Caudate nucleus (tissue), 63 donors: ENCODE measurements at places on chromosomes 12 and 14.

DNA sequence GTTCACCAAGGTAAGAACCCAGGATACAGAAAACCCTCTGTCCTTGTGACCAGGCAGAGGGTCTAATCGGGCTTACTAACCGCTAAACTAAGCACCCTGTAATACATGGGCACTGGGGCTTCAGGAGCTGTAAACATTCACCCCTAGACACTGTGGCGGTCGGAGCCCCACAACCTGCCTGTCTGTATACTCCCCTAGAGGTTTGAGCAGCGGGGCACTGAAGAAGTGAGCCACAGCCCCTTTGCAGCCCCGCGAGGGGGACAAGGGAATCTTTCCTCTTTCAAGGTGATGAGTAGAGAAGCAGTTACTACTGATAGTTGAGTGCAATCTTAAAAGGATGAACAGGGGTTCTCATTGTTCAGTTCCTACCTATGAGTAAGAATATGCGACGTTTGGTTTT is 397.2 kb downstream of the AEBP2 start:
- DNase-seq, result no peak

DNA sequence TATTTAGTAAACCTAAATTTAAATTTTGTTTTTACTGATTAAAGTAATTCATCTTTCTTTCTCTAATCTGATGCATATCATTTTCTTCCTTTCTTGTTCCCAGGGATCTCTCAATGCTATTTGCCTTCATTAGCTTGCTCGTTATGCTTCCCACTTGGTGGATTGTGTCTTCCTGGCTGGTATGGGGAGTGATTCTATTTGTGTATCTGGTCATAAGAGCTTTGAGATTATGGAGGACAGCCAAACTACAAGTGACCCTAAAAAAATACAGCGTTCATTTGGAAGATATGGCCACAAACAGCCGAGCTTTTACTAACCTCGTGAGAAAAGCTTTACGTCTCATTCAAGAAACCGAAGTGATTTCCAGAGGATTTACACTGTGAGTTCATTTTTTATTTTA is 48.6 kb downstream of the VEZT start:
- DNase-seq, result no peak

GRCh38 chr12:104285740-104286515 is 17.6 kb upstream of the EID3 start:
- DNase-seq, result no peak

DNA sequence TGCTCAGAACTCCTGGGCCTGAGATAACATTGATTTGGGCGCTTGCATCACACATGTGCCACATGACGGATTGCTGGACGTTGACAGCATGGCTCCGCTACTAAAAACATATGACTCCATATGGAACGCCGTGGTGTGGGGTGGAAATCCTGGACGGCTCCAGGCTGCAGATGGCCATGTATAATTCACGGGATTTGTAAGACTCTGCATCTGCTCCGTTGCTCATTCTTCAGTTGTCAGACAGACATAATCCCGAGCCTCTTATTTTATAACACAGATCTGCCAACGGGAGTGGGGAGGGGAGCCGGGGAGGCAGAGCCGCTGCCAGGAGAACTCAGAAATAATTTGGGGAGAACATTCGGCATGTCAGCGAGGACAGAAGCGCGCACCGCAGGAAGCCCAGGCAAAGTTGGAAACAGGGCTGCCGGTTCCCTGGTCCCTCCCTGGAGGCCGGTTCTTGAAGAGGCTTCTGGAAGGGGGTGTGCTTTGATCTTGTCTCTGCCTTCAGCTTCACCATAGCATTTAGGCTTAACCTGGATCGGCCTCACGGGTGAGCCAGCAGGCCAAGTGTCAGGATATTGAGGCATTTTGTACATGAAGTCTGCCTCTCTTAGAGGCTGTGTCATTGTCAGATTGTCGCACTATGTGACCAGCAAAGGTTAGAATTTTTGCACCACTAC is 45.8 kb upstream of the MYL2 start:
- no peak for DNase-seq

GRCh38 chr14:36373982-36374673 is 53.7 kb upstream of the MBIP start:
- DNase-seq, result no peak

DNA sequence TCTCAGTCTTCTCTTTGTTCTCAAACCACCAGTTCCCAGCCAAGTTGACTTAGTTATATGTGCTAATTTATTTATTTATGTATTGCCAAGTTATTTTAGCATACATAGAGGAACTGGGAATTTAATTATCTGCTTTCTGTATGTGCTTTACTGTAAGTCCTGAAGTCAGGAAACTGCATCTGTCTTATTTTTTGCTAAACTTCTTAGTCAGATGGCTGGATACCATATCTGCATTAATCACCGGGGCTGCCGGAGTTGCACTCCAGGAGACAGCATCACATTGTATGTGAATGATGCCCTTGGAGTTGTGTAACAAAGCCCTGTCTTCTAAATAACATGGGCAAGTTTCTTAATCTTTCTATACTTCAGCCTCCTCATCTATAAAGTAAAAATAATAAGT is 96.2 kb downstream of the MON2 start:
- no peak for DNase-seq

DNA sequence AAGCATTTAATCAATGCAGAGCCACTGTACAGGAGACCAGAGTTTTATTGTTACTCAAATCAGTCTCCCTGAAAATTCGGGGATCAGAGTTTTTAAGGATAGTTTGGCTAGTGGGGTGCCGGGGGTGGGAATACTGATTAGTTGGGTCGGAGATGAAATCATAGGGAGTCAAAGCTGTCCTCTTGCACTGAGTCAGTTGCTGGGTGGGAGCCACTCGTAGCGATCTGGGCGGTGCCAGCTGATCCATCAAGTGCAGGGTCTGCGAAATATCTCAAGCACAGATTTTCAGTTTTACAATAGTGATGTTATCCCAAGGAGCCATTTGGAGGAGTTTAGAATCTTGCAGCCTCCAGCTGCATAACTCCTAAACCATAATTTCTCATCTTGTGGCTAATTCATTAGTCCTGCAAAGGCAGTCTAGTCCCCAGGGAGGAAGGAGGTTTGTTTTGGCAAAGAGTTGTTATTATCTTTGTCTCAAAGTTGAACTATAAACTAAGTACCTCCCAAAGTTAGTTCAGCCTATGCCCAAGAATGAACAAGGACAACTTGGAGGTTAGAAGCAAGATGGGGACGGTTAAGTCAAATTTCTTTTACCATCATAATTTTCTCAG is 169.4 kb upstream of the PLEKHG7 start:
- DNase-seq, result no peak

DNA sequence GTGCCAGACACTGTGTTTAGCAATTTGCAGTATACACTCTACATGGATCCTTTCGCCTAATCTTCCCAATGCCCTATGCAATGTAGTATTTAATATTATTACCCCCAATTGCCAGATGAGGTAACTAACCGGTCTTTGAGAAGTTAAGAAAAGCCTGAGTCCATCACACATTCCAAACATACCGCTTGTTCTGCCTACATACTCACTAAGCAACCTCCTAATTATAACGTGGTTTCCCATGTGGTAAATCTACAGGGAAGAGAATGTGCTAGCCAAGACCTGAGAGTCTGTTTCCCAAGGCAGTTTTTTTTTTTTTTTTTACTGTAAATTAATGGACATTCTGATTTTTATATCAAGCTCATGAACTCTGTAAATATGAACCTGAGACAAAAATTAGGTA is 37.2 kb downstream of the ATP2B1 start:
- no peak for DNase-seq

DNA sequence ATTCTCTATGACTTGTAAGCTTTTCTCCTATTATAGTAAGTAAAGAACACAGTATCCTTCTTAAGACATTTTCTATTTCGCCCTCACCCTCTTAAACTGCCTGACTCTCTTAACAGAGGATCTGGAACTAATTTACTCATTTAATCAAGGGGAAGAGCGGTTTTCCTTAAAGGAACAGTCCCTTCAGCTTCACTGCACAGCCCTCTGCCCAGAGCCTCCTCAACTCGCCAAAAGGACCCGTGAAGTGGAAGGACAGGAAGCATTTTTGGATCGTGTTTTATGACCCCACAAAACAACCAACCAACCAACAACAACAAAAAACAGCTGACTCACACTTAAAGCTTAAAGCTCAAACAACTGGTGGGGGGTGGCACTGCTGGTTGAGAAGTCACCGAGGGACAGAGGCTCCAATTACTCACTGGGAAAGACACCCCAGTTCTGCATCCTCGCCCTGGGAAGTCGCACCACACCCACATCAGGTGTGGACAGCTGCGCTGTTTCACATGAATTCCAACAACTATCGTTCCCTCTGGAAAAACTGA is 35.7 kb downstream of the NID2 start:
- no peak for DNase-seq

GRCh38 chr12:118763234-118763633 is 218.1 kb upstream of the SRRM4 start:
- no peak for DNase-seq

GRCh38 chr12:24989216-24989615 is 40.3 kb upstream of the BCAT1 start:
- DNase-seq, result no peak

- no peak for DNase-seq
These were observed 619.4 kb downstream of the CCER1 start for GRCh38 chr12:90335566-90335965.

GRCh38 chr14:55192054-55192621 is 753 bp upstream of the DLGAP5 start:
- DNase-seq, result no peak

- no peak for DNase-seq
These were observed 21.6 kb downstream of the GALNT6 start for GRCh38 chr12:51369581-51369980.

GRCh38 chr12:131049002-131049401 is 95.3 kb downstream of the ADGRD1 start:
- DNase-seq, result no peak

DNA sequence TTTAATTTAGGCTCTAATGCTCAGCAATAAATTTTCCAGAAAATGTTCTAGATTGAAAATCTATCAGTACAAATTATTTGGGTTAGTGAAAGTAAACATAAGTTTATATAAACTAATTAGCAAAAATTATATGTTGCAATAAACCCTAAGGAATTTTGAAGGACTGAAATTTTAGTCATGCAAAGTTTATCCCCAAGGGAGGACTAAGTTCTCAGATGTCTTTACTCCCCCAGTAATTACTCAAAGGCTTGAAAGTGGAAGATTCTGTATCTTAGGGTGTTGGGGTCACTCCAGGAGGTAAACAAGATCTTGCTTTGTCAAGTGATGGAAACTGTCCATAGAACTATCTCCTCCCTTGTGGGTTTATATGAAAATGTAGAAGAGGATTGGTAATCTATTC is 183.7 kb downstream of the AKAP6 start:
- DNase-seq, result no peak

DNA sequence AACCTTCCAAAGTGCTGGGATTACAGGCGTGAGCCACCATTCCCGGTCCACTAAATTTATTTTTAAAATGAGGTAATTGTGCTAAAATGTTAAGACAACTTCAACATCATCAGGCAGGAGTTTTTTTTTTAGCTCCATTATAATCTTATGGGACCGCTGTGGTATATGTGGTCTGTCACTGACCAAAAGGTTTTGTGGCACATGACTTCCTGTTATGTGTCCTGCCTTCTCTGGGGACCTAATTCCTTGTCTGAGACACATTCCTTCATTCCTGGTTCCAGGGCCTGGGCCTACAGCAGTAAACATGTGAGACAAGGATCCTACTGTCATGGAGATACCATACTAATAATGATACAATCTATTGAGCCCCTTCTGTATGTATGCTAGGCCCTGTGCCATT is 4.9 kb downstream of the TEX52 start:
- DNase-seq, result no peak

DNA sequence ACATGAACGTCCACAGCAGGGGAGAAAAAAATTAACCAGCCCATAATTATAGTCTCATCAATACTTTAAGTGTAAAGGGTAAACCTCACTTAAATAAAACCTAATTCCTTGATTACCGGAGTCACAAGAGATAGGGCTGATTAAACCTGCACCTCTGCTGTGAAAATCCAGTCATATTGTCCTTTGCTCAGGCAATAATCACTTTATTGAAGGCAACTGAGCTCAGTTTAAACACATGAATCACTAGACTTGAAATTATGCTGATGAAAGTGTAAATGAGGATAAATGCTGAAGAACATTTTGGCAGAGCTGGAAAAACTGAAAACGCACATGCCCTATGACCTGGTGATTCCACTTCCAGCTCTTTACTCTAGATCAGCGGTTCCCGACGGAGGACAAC is 6.7 kb upstream of the HRK start:
- no peak for DNase-seq

- no peak for DNase-seq
These were observed 23.7 kb downstream of the PRPF40B start for GRCh38 chr12:49646871-49647654.

GRCh38 chr12:127600211-127600610 is 666.8 kb upstream of the TMEM132C start:
- no peak for DNase-seq

- no peak for DNase-seq
These were observed 123.3 kb downstream of the NCOR2 start for GRCh38 chr12:124443931-124444712.

DNA sequence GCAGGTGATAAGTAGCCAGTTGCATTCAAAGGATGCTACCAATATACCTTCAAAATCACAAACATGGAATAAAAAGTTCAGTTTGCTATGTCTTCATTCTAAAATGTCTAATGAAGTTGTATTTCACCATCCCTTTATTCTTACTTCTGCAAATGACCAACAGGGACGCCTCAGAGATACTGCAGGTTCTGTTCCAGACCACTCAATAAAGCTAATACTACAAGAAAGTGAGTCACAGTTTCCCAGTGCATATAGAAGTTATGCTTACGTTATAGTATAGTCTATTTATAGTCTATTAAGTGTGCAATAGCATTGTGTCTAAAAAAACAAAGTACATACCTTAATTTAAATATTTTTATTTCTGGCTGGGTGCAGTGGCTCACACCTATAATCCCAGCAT is 29.3 kb upstream of the EIF5 start:
- no peak for DNase-seq

- DNase-seq, result no peak
These were observed 151.3 kb downstream of the BTG1 start for GRCh38 chr12:91994208-91994797.

GRCh38 chr12:123898673-123899072 is 74.0 kb downstream of the CCDC92 start:
- DNase-seq, result no peak

- no peak for DNase-seq
These were observed 55.3 kb downstream of the CLMN start for GRCh38 chr14:95264271-95264973.

- peak; percentile 88 for DNase-seq
These were observed 74.3 kb downstream of the TRHDE start for GRCh38 chr12:72346363-72346944.
